ENCODE measurements at places on chromosomes 5 and 9. TPM values are rescaled to one million over a fixed set of nuclear protein-coding genes. Genes with fewer than 3 reads are reported as not detected.

Gene ADAMTS6
- total RNA-seq, result 1.4 TPM

Gene CATSPER3
- total RNA-seq, result 0.34 TPM

Gene PLPP7
- total RNA-seq, result 0.21 TPM

GRCh38 chr5:142821034-142821732, 51.0 kb downstream of the ARHGAP26 start:
- no peak for DNase-seq
